Right ventricle myocardium inferior (tissue), 1 donor: ENCODE measurements at places on chromosomes 7 and 10. TPM values are rescaled to one million over a fixed set of nuclear protein-coding genes. Genes with fewer than 3 reads are reported as not detected.

The LIPJ gene
- total RNA-seq, result not detected

The HGF gene
- total RNA-seq, result 3.1 TPM

The SLC26A3 gene
- not detected for total RNA-seq

The FANK1 gene
- total RNA-seq, result 0.51 TPM
